Sigmoid colon (tissue), 7 donors: ENCODE measurements at places on chromosomes 12 and 14. TPM values are rescaled to one million over a fixed set of nuclear protein-coding genes. Genes with fewer than 3 reads are reported as not detected.

Gene ZNF384
- total RNA-seq = 28.8 TPM

Gene HOXC13
- not detected for total RNA-seq

Gene ACSS3
- 26.7 TPM for total RNA-seq

Gene MYF5
- not detected for total RNA-seq

- H3K27me3 ChIP-seq = no peaks in the 10 kb centered on the region
- DNase-seq = no peak
- H3K27ac ChIP-seq = no peak overlapping the region
- H3K4me3 ChIP-seq = no peak overlapping the region
- no peaks in the 10 kb centered on the region for H3K36me3 ChIP-seq
- peaks cover 28% of the 10 kb centered on the region for H3K4me1 ChIP-seq
These were observed 3.1 kb upstream of the CDCA4 start for GRCh38 chr14:105023791-105024480.

DNA sequence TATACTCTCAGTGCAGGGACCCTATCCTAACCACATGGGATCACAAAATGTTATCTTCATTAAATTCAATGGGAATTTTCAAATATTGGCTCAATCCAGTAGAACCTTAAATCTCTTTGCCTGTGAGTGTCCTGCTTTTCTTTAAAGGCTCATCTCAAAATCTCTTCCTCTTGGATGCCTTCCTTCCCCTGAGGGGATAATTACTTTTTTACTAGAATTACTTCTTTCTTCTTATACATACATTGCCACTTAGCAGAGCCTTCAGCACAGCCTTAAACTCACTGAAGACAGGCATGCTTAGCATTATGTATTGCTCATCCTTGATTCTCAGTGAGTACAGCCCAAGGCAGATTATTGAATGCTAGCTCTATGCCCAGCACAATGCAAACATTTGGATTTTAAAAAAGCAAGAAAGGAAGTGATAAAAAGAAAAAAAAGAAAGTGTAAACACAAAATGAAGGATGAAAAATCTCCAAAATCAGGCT lies 1918.0 kb upstream of the FLRT2 start:
- H3K27ac ChIP-seq = no peak overlapping the region
- no peaks in the 10 kb centered on the region for H3K4me1 ChIP-seq
- no peaks in the 10 kb centered on the region for H3K27me3 ChIP-seq
- H3K36me3 ChIP-seq = no peaks in the 10 kb centered on the region
- DNase-seq = no peak

GRCh38 chr14:79248771-79249170 lies 962.5 kb downstream of the DIO2 start:
- no peak overlapping the region for H3K27ac ChIP-seq
- DNase-seq = no peak
- H3K4me1 ChIP-seq = no peaks in the 10 kb centered on the region
- H3K36me3 ChIP-seq = no peaks in the 10 kb centered on the region
- H3K4me3 ChIP-seq = no peak overlapping the region
- no peaks in the 10 kb centered on the region for H3K27me3 ChIP-seq

DNA sequence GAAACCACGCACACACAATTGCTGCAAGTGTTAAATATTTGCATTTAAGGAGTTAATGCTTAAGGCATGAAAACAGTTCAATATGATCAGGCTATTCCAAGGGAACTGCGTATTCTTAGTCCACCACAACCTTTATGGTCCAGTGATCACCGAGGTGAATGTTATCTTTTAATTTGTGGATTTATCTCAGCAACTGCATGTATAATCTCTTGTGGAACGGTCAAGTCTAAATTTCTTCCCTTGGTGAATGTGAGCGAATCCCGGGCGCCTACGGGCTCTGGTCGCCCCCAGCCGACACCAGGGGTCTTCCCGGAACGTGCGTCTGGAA lies 999 bp upstream of the AK7 start:
- no peaks in the 10 kb centered on the region for H3K36me3 ChIP-seq
- H3K27me3 ChIP-seq = no peaks in the 10 kb centered on the region
- peak overlapping the region; percentile 76 for H3K27ac ChIP-seq
- H3K4me3 ChIP-seq = peak overlapping the region; percentile 73
- H3K4me1 ChIP-seq = peaks cover 15% of the 10 kb centered on the region

DNA sequence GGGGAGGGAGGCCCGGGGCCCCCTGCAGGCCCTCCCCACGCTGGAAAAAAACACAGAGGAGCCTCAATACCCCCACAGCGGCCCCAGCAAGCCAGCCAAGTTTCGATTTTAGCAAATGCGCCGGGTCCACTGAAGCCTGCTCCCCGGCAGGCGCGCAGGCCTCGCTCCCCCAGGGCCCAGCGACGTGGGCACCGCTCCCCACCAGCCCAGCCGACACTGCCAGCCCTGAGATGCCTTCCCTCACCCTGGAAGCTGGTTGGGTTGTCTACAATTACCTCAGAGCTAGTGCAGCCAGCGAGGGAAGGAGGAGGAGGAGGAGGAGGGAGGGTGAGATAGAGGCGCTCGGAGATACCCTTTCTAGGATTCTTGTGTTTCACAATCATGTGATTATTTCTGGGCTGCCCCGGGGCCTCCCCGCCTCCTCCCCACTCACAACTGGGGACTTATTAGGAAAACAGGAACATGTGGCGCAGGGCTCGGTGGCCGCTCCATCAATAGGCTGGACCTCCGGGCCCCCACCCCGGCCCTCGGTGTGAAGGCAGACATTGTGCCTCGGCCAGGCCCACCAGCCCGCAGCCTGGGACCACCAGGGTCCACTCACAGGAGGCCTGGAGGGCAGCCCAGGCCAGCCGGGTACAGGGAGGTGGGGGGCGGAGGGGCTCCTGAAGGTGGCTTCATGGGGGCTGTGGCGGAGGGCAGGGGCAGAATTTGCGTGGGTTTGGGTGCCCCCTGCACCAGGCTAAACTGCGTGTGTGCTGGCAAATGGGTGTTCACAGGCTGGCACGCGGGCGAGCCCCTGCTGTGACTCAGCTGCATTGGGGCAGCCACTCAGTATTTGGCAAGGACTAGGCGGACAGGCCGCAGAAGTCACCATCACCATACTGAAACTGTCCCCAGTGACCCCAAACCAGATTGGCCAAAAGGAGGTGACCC lies 109.9 kb downstream of the NCOR2 start:
- H3K27me3 ChIP-seq = no peaks in the 10 kb centered on the region
- peak overlapping the region; percentile 92 for H3K27ac ChIP-seq
- H3K4me1 ChIP-seq = peaks cover 66% of the 10 kb centered on the region
- peaks cover 6% of the 10 kb centered on the region for H3K36me3 ChIP-seq

DNA sequence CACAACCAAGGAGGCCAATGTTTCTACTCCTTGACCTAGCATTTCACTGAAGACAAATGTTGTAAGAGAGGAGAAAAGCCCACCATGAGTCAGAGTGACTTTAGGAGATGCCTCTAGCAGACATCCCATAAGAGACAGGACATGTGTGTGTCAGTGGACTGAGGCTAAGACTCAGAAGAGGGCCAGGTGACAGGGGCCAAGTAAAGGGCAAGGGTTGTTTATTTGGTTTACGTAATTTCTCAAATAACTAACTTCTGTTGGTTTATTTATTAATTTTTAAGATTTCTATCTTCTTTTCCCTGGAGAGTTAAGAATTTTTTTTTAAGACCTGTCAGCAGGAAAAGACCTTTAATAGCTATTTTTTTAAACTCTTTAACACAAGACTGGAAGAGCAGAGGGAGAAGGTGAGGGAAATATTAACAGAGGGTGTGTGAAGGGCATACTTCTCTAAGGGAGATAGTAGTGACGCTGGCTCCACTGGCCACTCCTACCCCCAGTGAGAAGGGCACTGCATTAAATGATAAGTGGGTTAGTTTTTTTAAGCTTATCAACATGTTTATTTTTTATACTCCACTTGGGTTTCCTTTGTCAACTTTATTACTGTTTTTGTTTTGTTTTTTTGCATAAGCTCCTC lies 3.4 kb downstream of the PNP start:
- peaks cover 36% of the 10 kb centered on the region for H3K36me3 ChIP-seq
- no peak for DNase-seq
- no peak overlapping the region for H3K27ac ChIP-seq
- peaks cover 19% of the 10 kb centered on the region for H3K4me1 ChIP-seq
- no peak overlapping the region for H3K4me3 ChIP-seq
- H3K27me3 ChIP-seq = no peaks in the 10 kb centered on the region

GRCh38 chr14:30698463-30698862 lies 76.3 kb downstream of the SCFD1 start:
- H3K4me1 ChIP-seq = no peaks in the 10 kb centered on the region
- peaks cover 16% of the 10 kb centered on the region for H3K36me3 ChIP-seq
- DNase-seq = no peak
- H3K4me3 ChIP-seq = no peak overlapping the region

GRCh38 chr12:71195338-71195896 lies 37.6 kb upstream of the TSPAN8 start:
- H3K27me3 ChIP-seq = no peaks in the 10 kb centered on the region
- H3K36me3 ChIP-seq = no peaks in the 10 kb centered on the region
- DNase-seq = no peak
- H3K4me1 ChIP-seq = no peaks in the 10 kb centered on the region
- H3K4me3 ChIP-seq = no peak overlapping the region

DNA sequence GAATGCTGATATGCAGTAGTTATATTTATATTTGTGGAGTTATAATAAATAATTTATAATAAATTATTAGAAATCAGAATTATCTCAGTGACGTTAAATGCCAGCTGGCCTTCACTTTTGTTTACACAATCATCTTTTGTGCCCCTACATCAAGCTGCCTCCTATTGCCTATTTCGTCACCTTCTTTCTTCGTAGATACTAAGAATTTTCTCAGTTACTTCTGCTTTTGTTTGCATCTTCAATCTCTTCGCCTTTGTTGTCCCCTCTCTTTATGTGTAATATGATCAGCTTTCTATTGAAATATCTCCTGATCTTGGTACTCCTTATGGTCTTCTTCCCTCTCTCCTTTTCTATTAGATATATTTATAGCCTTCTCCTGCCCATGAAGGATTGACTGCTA lies 197.0 kb downstream of the ERC1 start:
- H3K27me3 ChIP-seq = no peaks in the 10 kb centered on the region
- H3K27ac ChIP-seq = no peak overlapping the region
- peaks cover 6% of the 10 kb centered on the region for H3K4me1 ChIP-seq
- no peak for DNase-seq
- peaks cover 4% of the 10 kb centered on the region for H3K36me3 ChIP-seq
- no peak overlapping the region for H3K4me3 ChIP-seq

DNA sequence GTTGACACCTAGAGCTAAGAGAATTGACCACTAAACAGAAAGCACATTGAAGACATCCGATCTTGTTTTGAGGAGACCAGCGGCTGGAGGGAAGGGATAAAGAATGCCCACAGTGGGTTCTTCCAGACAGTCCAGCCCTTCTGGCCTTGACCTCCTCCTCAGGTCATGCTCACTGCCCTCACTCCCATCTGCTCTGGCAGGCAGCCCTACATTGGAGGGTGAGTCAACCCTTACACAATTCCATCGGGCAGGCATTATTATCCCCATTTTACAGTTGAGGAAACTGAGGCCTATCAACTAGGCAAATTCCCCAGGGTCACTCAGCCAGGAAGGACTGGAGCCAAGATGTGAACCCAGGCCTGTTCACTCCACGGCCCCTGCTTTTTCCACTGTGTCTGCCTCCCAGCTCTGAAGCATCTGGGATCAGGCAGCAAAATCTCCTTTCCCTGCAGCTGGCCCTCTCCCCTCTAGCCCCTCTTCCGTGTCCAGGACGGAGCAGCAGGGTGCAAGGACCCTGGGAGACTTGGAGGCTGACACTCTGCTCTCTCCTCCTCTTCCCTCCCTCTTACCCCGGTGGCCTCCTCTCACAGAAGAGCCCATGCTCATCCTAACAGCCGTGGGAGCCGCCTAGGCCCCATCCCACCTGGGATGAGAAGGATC lies 5.3 kb downstream of the SCNN1A start:
- H3K27me3 ChIP-seq = no peaks in the 10 kb centered on the region
- no peaks in the 10 kb centered on the region for H3K36me3 ChIP-seq
- no peak overlapping the region for H3K4me3 ChIP-seq
- DNase-seq = no peak

DNA sequence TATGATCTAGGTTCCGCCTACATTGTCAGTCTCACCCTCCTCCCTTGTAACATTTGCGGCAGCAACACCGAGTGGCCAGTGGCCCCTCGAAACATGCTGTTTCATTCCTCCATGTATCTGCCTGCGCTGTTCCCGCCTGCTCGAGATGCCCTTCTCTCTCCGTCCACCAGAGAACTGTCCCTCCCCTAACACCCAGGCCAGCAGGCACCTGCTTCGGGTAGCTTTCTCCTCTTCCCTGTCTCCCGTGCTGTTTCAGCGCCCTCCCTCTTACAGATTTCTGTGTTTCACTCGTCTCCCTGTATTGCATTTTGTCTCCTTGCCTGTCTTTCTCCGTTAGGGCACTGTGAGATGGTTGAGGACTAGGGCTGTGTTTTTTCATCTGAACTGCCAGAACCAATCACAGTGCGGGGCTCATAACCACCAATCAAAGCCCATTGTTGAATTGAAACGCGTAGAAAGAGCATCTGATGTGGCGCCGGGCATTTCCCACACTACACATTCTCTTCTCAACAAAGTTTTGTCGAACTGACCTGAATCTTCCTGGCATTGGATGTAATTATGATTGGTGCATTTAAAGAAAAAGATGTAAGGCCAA lies 40.9 kb upstream of the ELK3 start:
- no peak overlapping the region for H3K4me3 ChIP-seq
- DNase-seq = no peak
- H3K27me3 ChIP-seq = no peaks in the 10 kb centered on the region
- H3K36me3 ChIP-seq = no peaks in the 10 kb centered on the region
- no peak overlapping the region for H3K27ac ChIP-seq

DNA sequence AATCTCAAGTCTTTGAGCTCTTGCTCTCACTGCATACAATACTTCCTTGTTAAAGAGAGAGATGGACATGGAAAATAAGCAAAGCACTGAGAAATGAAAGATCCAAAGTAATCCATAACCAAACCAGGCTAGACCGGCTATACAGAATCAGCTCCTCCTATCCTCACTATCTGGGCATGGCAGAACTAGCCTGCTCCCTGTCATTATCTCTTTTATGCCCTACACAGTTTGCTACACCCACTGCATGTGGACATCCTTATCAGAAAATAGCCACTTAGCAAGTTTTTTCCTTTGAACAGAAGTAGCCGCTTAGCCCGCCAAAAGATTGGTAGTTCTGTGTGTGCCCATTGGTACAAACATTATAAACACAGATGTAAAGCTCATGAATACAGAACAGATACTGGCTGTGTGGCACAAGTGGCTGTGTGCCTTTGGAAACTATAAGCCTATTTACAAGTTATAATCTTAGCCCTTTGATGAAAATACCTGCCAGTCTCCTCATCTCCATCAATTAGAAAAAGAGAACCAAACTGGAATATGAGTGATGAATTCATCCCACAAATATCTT lies 34.7 kb downstream of the SPTB start:
- H3K27me3 ChIP-seq = peaks cover 11% of the 10 kb centered on the region
- H3K4me1 ChIP-seq = no peaks in the 10 kb centered on the region
- H3K4me3 ChIP-seq = no peak overlapping the region
- no peaks in the 10 kb centered on the region for H3K36me3 ChIP-seq
- no peak for DNase-seq
